Effector CD4-positive, alpha-beta T cell (primary cell): ENCODE measurements at places on chromosomes 7 and 10.

- no peak for DNase-seq
Observed at GRCh38 chr7:48171202-48171601, at the start of gene ABCA13. TSS of gene ABCA13 (plus strand) at chr7:48171458. CDS start at chr7:48171484, 26 bp downstream.

GRCh38 chr10:114375047-114375446 lies 29.3 kb downstream of the AFAP1L2 start:
- DNase-seq: no peak

DNA sequence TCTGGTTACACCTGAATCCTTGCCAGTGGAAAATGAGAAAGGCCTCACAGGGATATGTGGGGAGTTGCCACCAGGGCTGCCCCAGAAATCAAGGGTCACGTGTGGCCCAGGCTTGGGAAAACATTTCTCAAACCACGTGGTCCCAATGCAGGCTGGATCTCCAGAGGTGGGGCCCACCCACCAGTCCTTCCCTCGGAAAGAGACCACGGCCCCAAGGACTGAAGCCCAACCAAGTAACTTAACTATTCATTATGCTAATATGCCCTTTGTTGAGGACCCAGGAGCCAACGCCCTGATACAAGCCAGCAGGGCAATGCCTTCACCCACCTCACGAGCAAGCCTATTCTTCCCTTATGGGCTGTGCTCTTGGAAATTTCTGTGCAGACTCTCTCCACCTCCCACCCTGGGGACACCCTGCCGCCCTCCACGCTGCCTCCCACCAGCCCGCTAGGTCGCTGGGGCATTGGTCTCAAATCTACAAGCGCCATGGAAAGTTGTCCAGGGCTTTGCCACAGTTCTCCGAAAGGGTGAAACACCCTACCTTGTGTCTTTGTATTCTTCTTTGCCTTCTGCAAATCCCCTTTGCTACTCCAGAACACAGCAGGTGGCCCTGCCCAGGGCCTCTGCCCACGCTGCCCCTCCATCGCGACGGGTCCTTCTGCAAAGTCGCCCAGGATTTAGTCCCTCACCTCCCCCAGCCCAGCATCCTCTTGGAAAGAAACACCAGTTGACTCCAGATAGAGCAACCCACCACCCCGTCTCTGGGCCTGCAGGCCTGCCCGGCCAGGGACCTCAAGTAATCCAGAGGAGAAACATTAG lies 8.8 kb downstream of the TNS3 start:
- no peak for DNase-seq

DNA sequence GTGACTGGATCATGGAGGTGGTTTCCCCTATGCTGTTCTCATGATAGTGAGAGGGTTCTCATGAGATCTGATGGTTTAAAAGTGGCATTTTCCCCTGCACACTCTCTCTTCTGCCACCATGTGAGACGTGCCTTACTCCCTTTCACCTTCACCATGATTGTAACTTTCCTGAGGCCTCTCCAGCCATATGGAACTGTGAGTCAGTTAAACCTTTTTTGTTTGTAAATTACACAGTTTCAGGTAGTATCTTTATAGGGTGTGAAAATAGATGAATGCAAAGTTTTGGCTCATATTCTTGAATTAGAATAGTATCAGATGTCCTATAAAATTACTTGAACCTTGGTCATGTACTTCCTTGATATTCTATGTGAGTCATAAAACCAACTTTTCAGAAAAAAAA lies 252.1 kb upstream of the TMEM229A start:
- no peak for DNase-seq

DNA sequence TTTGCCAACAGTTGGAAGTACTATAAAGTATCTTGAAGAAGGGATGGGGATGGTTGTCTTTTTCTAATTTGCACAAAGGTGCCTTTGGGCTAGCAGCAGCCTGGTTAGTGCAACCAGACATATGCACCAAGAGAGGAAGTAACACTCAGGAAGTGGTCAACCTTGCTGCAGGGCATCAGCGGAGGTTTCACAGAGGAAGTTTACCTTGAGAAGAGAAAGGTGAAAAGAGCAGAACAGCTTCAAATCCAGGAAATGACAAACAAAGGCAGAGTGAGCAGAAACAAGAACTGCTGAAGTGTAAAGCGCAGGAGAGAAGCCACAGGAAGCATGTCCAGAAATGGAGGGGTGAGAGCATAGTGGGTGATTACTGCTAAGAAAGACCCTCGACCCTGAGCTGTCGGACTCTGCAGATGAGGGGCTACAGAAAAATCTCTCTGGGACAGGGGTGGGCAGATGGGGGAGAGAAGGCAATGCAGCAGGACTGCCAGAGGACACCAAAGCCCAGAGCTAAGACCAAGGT lies 66.9 kb downstream of the STK17A start:
- DNase-seq: peak; percentile 64

GRCh38 chr7:46545790-46546189 lies 624.7 kb upstream of the IGFBP3 start:
- DNase-seq: no peak

DNA sequence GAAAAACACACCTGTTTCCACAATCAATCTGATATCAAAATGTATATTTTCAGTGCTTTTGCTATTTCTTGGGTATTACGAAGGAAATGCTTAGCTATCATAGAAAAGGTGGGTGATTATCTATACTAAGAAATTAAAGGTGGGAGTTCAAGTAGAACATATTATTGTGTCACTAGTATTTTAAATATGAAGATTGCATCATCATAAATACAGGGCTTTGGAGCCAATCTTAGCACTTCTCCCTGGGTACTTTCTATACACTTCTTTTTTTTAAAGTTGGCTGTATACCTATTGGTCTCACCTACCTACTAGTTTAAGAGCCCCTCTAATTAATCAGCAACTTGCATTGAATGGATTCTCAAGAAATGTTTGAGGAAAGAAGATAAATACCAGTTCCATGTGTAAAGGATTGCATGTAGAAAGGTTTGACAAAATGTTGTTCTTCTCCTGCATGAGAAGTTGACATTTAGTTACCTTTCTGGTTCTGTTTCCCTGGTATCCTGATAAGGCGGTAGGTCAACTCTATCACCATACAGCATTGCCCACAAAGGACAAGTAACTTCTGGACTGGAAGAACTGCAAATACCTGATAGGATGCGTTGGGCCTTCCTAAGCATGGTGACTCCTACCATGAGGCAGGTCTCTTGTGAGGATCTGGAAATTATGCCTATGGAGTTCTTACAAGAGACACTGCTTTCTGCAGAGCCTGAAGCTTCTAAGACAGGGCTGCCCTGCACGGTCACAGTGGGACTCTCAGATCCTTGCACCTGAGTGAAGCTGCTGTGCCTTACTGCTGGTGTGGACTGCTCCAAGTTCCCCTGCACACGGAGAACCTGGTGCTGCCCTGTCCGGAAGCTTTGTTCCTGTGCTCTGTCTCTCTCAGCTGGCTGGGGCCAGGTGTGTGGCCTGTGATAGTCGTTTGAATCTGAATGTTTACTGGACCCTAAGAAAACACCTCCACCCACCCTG lies 32.1 kb upstream of the PDSS1 start:
- no peak for DNase-seq

GRCh38 chr10:21516242-21517131 lies 9.0 kb downstream of the SKIDA1 start:
- DNase-seq: peak; percentile 26

GRCh38 chr7:107186240-107186639 lies 17.4 kb downstream of the HBP1 start:
- no peak for DNase-seq

- no peak for DNase-seq
Observed at GRCh38 chr10:60978287-60979115, 34.5 kb upstream of the RHOBTB1 start.

DNA sequence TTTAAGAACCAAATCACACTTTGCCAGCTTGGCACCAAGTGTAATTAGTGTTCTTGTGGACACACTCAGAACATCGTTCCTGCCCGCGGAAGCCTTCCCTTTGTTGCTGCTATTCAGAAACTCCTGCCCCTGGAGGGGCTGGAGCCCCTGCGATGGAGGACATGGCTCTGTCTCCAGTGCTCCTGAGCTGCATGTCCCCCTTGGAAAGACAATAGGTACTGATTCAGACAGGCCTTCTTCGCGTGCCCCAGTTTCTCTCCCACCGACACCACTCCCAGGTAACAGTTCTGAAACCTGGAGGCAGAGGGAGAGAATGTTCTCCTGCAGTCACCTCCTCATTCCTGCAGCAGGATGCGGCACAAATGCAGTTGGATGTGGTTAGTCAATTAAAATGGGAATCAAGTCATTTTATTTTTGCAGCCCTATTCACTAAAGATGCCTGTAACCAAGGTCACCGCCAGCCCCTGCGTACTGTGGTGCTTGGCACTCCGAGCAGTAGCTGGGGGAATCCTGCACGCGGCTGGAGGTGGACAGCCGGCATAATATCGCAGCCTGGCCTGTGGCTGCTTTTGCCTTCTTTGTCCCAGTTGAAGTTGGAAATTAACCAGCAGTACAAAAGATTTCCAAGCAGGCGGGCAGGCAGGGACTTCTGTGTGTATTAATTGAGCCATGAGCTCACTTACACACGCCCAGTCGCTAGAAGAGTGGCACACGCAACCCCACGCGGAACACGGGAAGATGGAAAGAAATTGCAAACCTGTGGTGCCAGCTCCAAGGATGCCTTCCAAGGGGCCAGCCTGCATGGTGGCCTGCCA lies 205.7 kb downstream of the EBF3 start:
- DNase-seq: no peak

GRCh38 chr10:132612571-132613504 lies 75.3 kb downstream of the INPP5A start:
- DNase-seq: no peak

- DNase-seq: no peak
Observed at GRCh38 chr10:116637830-116638229, 17.1 kb downstream of the PNLIPRP2 start.

GRCh38 chr7:157500171-157500960 lies 163.6 kb downstream of the DNAJB6 start:
- no peak for DNase-seq

- DNase-seq: no peak
Observed at GRCh38 chr10:113132591-113133121, 182.6 kb downstream of the TCF7L2 start.

DNA sequence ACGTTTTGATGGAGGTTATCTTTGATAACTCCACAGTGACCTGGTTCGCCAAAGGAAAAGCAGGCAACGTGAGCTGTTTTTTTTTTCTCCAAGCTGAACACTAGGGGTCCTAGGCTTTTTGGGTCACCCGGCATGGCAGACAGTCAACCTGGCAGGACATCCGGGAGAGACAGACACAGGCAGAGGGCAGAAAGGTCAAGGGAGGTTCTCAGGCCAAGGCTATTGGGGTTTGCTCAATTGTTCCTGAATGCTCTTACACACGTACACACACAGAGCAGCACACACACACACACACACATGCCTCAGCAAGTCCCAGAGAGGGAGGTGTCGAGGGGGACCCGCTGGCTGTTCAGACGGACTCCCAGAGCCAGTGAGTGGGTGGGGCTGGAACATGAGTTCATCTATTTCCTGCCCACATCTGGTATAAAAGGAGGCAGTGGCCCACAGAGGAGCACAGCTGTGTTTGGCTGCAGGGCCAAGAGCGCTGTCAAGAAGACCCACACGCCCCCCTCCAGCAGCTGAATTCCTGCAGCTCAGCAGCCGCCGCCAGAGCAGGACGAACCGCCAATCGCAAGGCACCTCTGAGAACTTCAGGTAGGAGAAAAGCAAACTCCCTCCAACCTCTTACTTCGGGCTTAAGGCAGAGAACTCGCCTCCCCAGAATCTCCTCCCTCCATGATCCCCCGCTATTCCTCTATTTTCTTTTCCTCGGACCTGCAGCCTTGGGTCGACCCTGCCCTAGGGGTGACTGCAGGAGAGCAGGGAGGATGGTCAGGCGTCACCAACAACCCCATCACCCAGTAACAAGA lies at the start of gene SERPINE1:
SERPINE1 (plus strand) TSS at position 454 of the 809 bp plus-strand sequence. CDS start 1,290 bp downstream, outside the sequence.
- DNase-seq: peak; percentile 9

GRCh38 chr7:108535257-108535656 lies 9.3 kb upstream of the PNPLA8 start:
- DNase-seq: no peak

GRCh38 chr10:123913688-123914268 lies 22.2 kb upstream of the CPXM2 start:
- no peak for DNase-seq

DNA sequence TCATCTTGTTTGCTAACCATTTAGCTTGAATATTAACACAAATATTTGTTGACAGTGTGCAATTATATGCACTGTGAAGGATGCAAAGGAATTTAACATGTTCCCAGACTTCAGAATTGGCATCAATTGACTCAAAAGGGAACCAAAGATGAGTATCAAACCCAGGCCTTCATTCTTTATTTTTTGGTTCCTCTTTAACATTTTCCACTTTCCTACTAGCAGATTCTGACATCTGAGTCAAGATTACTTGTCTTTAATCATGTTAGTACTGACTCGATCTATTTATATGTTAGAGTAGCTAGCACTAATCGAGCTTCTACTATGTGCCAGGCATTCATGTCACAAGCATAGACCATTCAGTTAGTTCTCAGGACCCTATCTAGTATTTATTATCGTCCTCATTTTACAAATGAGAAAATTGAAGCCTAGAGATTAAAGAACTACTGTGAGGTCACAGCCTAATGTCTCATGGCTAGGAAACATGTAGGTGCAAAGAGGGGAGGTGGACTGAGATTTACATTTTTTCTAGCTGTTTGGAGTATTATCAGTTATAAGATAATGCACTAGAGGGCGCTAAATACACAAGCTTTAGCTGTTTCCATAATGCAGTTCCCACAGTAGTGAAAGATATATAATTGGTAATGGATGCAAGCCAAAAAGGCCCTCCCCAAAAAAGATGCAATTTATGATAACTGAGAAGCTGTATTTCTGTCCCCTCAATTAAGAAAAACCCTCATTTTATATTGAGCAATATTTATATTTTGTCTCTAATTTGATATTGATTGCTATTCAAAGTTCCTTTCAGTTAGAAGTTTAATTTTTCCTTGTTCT lies 32.9 kb upstream of the KMT2E start:
- no peak for DNase-seq

DNA sequence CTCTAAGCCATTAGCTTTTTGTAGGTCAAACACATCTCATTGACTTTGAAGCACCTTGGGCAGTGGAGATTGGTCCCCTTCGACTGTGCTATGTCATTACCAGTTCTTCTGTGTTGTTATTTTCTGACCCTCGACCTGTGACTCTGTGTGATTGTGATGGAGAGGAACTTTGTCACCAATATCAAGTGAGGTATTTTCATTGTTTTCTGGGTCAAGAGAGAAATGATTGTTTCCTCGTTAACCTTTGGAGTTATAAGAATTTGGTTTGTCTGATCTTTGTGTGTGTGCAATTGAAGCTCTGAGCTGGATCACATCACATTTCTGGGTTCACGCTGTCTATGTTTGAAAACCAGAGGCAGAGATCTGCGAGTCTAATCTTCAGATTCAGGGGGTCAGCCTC lies 432.2 kb upstream of the KLF6 start:
- DNase-seq: no peak

DNA sequence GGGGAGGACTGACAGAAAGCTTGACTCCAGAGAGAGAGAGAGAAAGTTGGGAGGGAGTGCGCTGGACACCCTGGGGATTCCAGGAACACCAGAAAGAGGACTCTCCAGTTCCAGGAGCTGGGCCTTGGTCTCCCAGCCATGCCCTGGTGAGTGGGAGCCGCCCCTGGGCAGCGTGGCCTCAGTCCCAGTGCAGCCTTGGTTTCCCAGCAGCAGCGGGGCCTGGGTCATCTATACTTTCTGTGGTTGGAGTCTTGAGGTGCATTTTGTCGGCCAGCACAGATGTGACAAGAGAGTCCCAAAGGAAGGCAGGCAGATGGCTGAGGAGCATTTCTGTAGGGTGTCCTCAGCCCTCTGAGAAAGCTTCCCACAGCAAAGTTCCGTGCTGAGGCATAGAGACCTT lies 334.7 kb upstream of the ZNF32 start:
- no peak for DNase-seq

GRCh38 chr10:62814756-62815380 lies 1.3 kb downstream of the EGR2 start:
- peak; percentile 12 for DNase-seq

- DNase-seq: no peak
Observed at GRCh38 chr10:78320506-78320905, 286.8 kb downstream of the RPS24 start.

- DNase-seq: no peak
Observed at GRCh38 chr7:116446212-116446855, 53.2 kb upstream of the CAV2 start.
